ENCODE measurements at places on chromosomes 5 and 9.

DNA sequence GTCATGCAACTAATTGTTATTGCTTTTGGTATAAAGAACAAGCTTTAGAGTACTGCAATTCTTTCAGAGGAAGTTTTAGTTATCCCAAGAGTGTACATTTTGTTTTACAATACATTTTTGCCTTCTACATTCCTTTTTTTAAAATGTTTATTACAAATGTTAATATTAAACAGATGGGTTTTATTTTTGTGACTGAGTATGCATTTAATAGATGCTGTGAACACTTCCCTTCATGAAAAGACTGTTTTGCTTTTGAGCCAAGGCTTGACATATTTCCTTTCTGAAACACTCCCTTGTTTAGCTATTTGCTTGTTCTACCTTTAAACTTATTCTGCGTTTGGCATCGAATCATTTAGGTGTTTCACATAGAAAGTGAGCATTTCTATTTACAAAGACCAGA lies 14.8 kb upstream of the ZNF474 start:
- DNase-seq, result no peak

GRCh38 chr5:151078490-151079262 lies 2.2 kb downstream of the TNIP1 start:
- peak; percentile 69 for DNase-seq

DNA sequence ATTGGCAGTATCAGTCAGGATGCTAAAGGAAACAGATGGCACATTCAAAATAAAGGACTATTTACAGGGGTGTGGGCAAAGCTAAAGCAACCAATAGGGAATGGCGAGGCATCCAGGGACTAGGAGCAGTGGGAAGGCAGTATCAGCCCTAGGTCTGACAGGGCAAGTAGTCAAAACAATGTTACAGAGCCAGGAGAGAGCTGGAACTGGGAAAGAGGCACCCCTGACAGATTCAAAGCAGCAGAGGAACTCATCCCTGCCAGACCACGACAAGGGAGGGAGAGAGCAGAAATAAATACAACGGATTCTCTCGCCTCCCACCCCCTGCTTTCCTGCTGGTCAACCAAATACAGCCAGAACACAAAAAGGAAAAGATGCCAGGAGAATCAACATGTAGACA lies 371.5 kb downstream of the NR2F1-AS1 start:
- no peak for DNase-seq

DNA sequence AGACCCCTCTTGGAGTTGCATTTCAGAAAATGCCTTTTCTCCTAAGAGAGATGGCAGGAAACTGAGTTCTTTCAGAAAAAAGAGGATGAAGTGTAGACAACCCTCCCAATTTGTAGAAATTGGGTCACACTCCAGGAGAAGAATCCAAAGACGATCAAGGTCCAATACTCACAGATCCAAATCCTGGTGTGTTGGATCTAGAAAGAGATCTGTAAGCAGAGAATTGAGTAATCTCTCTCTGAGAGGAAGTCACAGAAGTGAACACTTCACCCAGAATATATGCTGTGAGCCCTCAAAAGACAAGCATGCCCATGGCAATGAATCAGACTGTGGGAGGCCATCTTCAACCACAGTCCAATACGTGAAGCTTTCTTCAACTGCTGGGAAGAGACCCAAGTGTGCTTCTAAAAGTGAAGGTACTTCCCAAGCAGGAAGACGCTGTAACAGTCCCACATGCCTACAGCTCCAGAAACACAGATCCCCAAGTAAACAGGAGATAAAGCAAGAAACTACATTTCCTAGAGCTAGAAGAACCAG lies 182.7 kb downstream of the SMC2 start:
- no peak for DNase-seq

GRCh38 chr5:138032028-138032571 lies 779 bp downstream of the FAM13B start:
- DNase-seq, result no peak
